ENCODE measurements at places on chromosomes 5 and 9.

GRCh38 chr9:133603135-133603927 lies 5.9 kb downstream of the FAM163B start:
- no peak for DNase-seq

DNA sequence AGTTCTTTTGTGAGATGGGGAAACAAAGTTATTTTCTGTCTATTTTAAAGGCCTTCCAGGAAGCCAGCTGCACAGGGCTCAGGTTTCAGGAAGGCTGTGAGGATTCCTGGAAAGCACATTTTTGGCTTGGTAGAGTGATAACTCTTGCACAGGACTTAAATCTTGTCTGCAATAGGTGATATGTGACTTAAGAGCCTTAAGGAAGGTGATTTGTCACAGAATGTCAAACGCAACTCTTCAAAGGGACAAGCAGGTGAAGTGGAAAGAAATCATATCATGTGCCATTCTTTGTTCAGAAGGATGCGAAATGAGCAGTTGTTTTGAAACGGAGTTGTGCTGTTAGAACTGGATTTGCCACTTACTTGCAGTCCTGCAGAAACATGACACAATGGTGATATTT lies 459.3 kb downstream of the MAT2B start:
- no peak for DNase-seq

GRCh38 chr5:98786191-98786853 lies 12.9 kb downstream of the RGMB start:
- no peak for DNase-seq

DNA sequence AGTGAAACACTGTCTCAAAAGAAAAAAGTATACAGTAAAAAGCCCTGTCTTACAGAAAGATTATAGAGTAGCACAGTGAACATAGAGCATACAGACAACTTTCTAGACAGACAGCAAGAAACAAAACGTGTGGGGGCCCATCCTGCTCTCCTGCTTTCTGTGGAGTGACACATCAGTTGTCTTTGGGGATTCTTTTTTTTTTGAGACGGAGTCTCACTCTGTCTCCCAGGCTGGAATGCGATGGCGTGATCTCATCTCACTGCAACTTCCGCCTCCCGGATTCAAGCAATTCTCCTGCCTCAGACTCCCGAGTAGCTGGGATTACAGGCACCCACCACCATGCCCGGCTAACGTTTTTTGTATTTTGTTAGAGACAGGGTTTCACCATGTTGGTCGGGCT lies 14.9 kb downstream of the CDHR2 start:
- DNase-seq: no peak

DNA sequence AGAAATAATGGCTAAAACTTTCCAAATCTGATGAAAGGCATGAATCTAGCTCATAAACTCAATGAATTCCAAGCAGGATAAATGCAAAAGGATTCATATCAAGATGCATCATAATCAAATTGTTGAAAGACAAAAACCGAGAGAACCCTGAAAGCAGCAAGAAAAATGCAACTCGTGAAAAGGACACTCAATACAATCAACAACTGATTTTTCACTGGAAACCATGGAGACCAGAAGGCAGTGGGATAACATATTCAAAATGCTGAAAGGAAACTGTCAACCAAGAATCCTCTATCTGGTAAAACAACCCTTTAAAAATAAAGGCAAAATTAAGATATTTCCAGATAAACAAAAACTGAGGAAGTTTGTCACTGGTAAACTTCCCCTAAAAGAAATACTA lies 9.5 kb downstream of the FBXL17 start:
- no peak for DNase-seq

DNA sequence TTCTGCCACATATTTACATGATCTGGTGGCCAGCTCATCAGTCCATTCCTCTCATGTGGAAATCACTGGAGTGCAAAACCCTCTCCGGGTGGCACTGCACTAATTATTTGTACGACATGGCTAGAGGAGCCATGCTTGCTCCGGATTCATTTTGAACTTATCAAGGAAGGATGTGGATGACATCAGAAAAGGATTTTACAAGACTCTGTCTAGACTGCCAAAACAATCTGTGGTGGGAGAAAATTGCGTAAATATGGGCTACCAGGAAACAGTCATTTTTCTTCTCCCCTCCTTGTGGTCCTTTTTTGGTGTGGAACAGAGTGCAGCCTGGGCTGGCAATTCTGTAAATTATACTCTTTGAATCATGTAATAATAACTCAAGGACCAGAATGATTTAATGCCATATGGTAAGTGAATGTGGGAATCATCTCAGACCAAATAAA lies 123.4 kb upstream of the IFNE start:
- DNase-seq: no peak

- no peak for DNase-seq
Measured at GRCh38 chr9:84817038-84817437, 147.5 kb downstream of the NTRK2 start.

GRCh38 chr5:132480893-132481595 lies 9.5 kb downstream of the IRF1 start:
- no peak for DNase-seq

DNA sequence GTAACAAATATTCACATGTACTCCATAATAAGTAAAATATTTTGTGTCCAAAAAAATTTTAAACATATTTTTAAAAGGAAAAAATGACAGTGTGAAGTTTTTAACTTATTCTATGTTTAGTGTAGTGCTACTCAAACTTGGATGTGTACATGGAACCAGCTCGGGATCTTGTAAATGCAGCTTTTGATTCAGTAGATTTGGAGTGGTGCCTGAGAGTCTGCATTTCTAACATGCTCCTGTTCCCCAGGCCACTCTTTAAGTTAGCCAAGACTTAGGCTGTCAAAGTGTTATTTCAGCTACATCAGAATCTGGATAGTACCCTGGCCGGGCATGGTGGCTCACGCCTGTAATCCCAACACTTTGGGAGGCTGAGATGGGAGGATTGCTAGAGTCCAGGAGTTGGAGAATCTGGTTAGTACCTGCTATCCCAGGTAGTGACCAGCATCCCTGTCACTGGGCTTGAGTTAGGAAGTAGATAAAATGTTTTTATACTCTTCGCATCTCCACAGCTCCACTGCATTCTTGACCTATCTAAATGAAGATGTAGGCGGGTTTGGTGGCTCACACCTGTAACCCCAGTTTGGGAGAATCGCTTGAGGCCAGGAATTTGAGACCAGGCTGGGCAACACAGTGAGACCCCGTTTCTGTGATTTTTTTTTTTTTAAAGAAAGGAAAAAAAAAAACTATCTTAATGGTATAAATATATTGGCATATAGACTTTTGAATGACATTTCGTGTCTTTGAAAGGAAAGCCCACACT lies 60.7 kb upstream of the TTC23L start:
- DNase-seq: no peak

DNA sequence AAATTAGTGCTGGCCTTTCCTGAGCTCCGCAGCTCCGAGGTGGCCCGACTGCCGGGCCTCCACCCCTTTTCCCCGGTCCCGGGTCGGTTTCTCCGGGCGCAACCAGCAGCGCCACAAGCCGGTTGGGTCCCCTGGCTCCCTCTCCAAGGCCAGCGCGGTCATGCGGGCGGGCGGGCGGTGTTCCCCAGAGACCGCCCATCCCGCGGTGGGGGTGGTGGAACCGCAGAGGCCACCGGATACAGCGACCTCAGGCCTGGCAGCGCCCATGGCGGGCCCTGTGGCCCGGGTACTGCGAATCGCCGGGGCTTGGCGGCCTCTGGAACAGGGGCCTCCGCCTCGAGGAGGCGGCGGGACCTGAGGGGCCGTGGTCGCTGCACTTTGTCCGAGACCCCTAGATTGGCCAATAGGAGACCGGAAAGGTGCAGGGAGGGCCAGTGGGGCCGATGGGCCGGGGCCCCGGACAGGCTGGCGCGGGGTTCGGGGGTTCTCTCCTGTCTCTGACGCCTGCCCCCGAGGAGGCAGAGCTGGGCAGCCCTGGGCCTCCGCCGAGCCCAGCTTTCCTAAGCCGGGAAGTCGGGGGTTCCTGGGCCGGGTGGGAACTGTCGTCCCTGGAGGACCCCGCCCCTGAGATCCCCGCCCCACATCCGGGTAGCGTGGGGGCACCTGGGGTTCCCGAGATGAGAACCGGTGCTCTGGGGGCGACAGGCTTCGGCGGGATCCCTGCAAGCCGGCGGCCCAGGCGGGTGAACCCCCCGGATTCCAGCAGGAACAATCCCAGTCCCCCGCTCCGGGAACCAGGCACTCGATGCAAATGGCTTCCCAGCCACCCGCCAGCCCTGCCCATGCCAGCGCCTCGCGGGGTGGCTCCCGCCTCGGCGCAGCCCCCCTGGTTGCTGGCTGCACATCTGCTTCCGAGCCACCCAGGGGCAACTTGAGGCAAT lies 293.9 kb downstream of the ZSWIM6 start:
- peak; percentile 14 for DNase-seq

GRCh38 chr9:1042466-1042865 lies 7.7 kb upstream of the DMRT2 start:
- DNase-seq: peak; percentile 24

GRCh38 chr9:22031655-22032411 lies 22.7 kb upstream of the CDKN2B start:
- DNase-seq: no peak

DNA sequence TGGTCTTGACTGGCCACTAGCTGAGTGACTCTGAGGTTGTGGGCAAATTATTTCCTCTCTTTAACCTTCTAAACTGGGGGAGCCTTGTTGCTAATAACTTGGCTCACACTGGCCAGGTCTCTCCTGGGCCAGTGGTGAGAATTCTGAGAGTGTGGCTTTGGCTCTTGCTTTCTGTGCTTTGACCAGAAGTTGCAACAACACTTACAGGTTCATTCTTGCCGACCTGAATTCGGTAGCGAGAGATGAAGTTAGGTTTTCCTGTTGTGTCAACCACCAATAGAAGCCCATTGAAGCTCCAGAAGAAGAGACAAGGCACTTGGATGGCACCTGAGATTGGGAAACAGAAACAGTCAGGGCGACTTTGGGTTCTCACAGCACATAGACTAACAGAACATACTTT lies 19.8 kb downstream of the FAXDC2 start:
- DNase-seq: no peak

Measured in T-helper 2 cell treated with Interferon-gamma antibody and Interleukin-4, amounts not matched to agents 5 μg/mL and 100 μg/mL, for 36 hours (primary cell).